ENCODE measurements at places on chromosomes 6 and 20.
A peak's percentile ranks its signal among the peaks of the same experiment; 100 is the strongest.

DNA sequence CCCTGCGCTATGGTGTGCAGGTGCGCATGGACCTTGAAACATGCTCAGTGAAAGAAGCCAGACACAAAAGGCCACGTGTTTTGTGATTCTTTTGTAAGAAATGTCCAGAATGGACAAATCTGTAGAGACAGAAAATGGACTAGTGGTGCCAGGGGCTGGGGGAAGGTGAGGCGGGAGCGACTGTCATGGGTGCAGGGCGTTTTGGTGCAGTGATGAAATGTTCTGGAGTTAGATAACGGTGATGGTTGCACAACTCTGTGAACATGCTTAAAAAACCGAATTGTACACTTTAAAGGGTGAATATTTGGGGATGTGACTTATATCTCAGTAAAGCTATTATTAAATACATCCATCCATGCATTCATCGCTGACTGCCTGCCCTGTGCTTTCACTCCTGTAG, 31.7 kb upstream of the NTSR1 start:
- peak; percentile 18 for DNase-seq

DNA sequence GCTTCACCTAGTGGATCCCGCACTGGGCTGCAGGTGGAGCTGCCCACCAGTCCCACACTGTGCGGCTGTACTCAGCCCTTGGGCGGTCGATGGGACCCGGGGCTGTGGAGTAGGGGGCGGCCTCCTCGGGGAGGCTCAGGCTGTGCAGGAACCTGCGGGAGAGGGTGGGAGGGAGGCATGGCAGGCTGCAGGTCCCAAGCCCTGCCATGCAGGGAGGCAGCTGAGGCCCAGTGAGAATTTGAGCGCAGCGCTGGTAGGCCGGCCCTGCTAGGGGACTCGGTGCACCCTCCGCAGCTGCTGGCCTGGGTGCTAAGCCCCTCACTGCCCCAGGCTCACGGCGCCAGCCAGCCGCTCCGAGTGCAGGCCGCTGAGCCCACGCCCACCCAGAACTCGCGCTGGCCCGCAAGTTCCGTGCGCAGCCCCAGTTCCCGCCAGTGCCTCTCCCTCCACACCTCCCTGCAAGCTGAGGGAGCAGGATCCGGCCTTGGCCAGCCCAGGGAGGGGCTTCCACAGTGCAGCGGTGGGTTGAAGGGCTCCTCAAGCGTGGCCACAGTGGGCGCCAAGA, 1407.6 kb downstream of the EPHA7 start:
- DNase-seq, result no peak

- no peak for DNase-seq
Observed at GRCh38 chr6:16972535-16972934, 129.3 kb upstream of the STMND1 start.

GRCh38 chr6:111767752-111768430, 105.4 kb downstream of the FYN start:
- no peak for DNase-seq

GRCh38 chr6:151413372-151414145, 22.2 kb upstream of the ZBTB2 start:
- DNase-seq, result no peak

- no peak for DNase-seq
Observed at GRCh38 chr6:11869672-11870340, 91.2 kb upstream of the ADTRP start.

DNA sequence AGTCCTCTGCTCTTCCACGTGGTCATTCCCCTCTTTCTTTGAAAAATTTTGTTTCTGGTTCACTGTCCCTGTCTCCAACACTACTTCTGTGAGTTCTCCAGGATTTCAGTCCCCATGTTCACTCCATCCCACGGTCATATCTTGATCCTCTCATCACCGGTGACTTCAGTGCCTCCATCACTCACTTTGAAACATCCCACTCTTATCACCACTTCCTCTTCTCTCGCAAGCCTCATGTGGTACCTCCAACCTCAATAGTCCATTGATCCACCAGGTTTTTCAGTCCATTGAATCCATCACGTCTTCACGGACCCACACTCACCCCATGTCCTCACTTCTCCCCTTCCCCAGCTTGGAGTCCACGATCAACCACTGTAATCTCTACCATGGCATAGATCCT, 64.8 kb downstream of the CARMIL1 start:
- DNase-seq, result no peak

- no peak for DNase-seq
Observed at GRCh38 chr6:84758486-84758885, 5.9 kb downstream of the TBX18 start.

- no peak for DNase-seq
Observed at GRCh38 chr6:16583144-16583762, 178.0 kb downstream of the ATXN1 start.

DNA sequence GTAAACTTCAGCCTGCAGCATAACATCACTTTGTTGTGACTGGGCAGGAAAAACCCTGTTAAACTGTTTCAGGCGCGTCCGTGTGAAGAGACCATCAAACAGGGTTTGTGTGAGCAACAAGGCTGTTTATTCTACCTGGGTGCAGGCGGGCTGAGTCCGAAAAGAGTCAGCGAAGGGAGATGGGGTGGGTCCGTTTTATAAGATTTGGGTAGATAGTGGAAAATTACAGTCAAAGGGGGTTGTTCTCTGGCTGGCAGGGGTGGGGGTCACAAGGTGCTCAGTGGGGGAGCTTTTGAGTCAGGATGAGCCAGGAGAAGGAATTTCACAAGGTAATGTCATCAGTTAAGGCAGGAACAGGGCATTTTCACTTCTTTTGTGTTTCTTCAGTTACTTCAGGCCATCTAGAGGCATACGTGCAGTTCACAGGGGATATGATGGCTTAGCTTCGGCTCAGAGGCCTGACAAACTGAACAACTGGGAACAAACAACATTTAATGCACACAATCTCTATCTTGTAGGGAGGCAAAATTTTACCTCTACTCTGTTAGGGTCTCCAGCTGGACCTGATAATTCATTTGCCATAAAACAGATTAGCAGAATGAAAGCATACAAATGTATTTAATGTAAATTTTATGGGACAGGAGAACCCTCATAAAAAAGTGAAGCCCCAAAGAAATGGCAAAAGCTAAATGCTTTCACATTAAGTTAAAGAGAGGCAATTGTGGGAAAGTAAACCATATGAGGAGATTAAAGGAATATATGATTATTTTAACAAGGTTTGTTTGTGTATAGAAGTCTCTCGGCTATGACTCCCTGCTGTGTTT, 58.3 kb upstream of the HFE start:
- no peak for DNase-seq

- DNase-seq, result no peak
Observed at GRCh38 chr6:108580646-108581045, 19.9 kb downstream of the FOXO3 start.

GRCh38 chr6:52582446-52582845, 5.6 kb upstream of the TRAM2 start:
- DNase-seq, result no peak

DNA sequence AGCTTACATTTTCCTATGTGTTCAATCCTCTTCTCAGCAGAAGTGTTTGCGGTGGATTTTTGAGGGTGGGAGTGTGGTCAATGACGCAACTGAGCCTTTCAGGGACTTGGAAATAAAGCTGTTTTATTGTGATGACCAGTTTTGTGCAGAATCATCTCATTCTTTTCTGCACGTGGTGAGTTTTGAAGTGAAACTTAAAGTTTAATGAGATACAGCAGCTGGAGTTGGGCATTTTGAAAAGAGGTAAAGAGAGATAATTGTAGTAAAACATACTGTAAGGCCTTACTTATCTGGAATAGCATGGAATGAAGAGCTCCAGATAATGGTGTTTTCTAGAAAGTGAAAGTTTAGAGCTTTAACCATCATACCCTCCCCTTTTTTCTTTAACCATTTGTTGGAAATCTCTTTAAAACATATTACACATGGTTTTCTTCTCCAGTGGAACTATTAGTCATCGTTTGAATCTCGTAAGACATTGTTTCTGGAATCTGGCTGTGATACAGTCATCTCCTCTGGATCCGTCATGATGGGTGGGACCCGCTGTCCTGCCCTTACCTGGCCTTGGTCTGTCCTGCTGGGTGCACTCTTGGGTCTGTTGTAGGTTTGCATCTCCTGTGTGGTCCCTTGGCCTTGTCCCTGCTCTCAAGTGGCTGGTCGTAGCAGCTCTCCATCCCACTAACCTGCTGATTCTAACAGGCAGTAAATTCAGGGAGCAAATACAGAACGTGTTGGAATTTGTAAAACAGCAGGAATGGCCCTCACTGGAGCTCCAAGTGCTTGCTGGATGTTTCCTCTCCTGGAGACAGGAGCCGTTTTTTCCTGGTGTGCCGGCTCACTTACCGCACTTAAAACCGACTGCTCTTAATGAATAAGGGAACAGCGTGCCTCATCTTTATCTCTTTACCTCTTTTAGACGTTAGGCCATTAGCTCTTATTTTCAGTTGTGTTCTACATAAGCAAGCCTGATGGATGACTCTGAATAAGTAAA, 29.8 kb downstream of the UST start:
- DNase-seq, result no peak

DNA sequence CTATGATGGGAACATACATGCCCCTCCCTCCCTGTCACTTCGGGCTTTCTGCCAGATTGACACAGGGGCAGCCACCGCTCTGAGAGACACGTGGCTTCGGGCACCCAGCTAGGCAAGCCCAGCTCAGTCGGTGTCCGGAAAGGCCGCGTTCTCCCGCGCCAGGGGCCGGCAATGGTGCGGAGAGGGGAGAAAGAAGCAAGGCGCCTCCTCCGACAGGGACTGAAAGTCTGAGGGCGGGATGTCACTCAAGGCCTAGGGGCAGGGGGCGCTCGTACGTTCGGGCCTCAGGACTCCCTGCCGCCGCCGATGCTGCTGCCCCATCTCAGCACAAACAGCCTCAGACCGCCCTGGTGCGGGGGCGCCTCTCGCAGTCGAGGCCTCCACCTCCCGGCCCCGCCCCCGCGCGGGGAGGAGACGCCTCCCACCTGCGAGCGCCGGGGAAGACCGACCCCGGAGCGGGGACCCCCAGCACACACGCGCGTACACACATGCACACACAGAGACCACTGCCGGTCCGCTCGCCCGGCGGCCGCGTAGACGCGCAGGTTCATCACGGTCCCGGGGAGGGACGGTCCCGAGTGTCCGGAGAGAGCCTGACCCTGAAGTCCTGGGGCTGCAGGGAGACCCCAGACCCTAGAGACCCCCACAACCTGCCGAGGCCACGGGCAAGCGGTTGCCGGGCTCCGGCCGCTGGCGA, 1.9 kb downstream of the GRM4 start:
- DNase-seq, result no peak

- no peak for DNase-seq
Observed at GRCh38 chr6:85678026-85678601, 35.4 kb upstream of the SYNCRIP start.

- no peak for DNase-seq
Observed at GRCh38 chr6:135274561-135275293, 93.6 kb downstream of the MYB start.

DNA sequence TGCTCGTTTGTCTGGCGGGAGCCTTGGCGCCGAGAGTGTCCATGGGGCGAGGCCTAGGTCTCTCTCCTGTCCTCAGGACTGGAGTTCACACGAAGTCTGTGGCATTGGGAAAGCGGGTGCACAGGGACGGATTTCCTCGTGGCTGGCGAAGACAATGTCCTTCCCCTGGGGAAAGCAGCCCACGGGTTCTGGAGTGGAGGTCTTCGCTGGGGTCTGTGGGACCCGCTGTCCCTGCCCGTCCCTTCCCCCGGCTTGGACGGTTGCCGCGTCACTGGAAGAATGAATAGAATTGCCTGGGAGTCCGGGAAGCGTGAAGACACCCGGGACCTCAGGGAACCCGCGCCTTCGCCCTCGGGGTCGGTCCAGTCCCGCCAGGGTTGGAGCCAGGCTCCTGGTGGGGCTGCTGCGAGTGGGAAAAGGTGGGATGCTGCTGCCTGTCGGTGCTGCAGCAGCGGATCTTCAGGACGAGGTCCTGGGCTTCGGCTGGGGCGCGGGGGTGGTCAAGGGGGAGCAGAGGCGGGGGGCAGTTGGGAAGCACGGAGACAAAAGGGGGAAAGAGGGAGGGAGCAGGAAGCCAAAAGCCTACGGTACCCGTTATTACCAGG, 441.8 kb upstream of the DEFB115 start:
- DNase-seq, result no peak

- no peak for DNase-seq
Observed at GRCh38 chr6:131262060-131262459, 126.8 kb downstream of the AKAP7 start.

DNA sequence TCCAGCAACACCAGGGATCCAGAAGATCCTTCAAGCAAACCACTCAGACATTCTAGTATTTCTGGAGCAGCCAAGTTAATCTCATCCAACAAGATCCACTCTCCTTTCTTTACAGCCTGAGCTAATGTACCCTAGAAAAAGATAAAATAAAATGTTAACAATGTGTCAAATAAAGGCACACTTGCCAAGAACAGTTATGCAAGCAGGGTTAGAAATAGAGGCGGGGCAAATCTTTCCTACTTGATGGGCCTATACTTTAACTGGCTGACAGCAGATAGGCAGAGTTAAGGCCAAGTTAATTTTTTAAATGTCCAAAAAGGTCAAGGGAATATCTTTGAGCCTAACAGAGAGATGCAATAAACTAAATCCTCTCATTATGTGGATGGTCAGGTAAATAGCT, 60.8 kb downstream of the MDN1 start:
- DNase-seq, result no peak

DNA sequence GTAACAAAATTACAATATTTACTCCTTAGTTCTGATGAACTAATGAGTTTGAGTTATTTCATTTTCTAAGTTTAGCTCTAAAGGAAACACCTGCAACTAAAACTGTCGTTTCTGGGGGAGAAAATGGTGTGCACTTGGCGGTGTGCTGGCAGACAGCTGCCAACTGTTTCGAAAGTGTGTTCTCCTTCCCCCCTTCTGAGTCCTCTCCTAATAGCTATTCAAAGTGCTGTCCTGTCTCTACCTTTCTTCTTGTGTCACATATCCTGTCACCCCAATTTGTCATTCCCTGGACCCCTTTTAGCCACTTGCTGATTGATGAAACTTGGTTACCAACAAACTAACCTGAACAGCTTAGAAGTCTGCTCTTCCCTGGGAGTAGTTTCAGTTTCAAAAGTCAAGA, 4.9 kb upstream of the UBE2J1 start:
- peak; percentile 57 for DNase-seq

DNA sequence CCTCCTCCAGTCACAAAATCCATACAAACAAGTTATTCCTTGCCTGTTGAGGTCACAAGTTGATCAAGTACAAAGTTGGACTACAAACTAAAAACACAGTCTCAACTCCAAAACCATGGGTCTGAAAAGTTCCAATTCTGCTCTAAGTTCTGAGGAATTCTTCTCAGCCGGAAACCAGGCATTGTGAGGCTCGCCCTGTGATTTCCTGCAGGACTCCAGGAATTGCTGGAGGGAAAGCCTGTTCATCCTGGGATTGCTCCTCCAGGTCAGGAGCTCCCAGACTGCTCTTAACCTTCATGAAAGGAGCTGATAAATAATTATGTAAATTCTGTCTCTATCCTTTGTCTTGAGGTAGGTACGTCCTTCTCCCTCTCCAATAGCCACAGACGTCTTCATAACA, 8.5 kb downstream of the TRAM2 start:
- DNase-seq, result no peak

GRCh38 chr6:11363881-11364576, 131.6 kb upstream of the NEDD9 start:
- DNase-seq, result no peak

DNA sequence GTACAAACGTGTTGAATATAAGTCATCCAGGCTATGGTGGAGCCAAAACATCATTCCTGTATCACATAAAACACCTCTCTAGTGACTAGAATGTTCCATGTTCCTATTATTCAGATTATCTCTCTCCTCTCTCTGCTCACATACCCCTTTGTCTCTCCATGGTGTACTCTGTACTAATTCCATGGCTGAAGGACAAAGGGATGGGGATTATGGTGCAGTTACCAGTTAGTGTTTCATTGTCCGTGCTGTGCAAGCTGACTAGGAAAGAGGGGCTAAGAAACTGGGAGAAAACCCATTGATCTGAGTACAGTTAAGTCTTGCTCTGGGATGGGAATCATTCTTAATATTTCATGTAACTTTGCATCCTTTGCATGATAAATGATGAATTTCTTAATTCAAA, 397.4 kb upstream of the NOX3 start:
- DNase-seq, result no peak

Data from AML-193 (cell line).